ENCODE measurements at places on chromosomes 1 and 21.

- no peak for DNase-seq
Observed at GRCh38 chr1:199809311-199809710, 218.2 kb upstream of the NR5A2 start.

GRCh38 chr1:102834688-102835320 lies 273.5 kb downstream of the COL11A1 start:
- DNase-seq: no peak

DNA sequence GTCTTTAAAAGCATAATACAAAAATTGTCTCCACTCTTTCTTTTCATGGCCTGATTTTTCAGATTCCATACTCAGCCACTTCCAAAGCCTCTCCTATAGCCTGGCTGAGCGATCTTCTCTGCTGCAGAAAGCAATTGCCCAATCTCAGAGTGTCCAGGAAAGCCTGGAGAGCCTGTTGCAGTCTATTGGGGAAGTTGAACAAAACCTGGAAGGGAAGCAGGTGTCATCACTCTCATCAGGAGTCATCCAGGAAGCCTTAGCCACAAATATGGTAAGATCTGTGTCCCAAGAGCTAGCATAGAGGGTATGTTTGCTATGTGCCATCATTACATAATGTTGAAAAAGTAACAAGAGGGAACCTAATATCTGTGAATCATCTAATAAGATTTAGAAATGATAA lies 130.7 kb upstream of the BMP8A start:
- no peak for DNase-seq

GRCh38 chr1:17121881-17122280 lies 2.6 kb upstream of the PADI2 start:
- no peak for DNase-seq

GRCh38 chr1:55334160-55334559 lies 119.0 kb upstream of the USP24 start:
- no peak for DNase-seq

- no peak for DNase-seq
Observed at GRCh38 chr1:9028921-9029705, 2.9 kb upstream of the SLC2A7 start.

- peak; percentile 55 for DNase-seq
Observed at GRCh38 chr1:30790850-30791778, 33.5 kb upstream of the LAPTM5 start.

DNA sequence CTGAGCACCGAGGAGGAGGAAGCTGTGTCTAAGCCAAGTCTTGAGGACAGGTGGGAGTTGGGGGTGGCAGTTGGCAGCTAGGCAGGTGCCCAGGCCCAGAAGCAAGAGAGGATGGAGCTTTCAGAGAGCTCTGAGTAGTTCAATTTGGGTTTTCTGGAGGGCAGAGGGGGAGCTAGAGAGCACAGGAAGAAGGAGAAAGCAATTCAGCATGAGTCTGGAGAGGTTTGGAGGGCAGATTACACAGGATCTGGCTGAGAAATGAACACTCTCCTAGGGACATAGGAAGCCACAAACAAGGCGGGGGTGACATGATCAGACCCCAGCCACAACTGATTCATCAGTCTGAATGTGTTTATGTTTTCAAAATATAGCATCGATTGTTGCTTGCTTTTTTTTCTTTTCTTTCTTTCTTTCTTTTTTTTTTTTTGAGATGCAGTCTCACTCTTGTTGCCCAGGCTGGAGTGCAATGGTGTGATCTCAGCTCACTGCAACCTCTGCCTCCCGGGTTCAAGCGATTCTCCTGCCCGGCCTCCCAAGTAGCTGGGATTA lies 23.8 kb downstream of the PTPRF start:
- no peak for DNase-seq

GRCh38 chr21:45161038-45161945 lies 86.9 kb downstream of the ADARB1 start:
- DNase-seq: no peak

DNA sequence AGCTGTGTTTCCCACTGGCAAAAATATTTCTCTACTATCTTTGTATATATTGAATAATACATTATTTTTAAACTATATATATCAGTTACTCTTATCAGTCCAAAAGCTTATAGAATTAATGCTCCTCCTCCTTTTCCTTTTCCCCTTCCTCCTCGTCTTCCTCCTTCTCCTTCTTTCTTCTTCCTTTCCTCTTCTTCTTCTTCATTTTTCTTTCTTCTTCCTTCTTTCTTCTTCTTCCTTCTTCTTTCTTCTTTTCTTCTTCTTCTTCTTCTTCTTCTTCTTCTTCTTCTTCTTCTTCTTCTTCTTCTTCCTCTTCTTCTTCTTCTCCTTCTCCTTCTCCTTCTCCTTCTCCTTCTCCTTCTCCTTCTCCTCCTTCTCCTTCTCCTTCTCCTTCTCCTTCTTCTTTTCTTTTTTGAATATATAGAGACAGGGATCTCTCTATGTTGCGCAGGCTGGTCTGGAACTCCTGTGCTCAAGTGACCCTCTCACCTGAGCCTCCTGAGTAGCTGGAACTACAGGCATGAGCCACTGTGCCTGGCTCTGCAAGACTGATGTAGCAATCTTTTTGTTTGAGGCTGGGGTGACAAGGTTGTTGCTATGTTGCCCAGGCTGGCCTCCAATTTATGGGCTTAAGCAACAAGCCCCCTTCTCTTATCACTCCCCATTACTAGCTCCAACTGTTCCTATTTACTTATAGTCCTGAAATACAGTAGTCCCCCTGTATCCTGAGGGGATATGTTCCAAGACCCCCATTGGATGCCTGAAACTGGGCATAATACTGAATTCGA lies 47.4 kb downstream of the MAGI3 start:
- no peak for DNase-seq

DNA sequence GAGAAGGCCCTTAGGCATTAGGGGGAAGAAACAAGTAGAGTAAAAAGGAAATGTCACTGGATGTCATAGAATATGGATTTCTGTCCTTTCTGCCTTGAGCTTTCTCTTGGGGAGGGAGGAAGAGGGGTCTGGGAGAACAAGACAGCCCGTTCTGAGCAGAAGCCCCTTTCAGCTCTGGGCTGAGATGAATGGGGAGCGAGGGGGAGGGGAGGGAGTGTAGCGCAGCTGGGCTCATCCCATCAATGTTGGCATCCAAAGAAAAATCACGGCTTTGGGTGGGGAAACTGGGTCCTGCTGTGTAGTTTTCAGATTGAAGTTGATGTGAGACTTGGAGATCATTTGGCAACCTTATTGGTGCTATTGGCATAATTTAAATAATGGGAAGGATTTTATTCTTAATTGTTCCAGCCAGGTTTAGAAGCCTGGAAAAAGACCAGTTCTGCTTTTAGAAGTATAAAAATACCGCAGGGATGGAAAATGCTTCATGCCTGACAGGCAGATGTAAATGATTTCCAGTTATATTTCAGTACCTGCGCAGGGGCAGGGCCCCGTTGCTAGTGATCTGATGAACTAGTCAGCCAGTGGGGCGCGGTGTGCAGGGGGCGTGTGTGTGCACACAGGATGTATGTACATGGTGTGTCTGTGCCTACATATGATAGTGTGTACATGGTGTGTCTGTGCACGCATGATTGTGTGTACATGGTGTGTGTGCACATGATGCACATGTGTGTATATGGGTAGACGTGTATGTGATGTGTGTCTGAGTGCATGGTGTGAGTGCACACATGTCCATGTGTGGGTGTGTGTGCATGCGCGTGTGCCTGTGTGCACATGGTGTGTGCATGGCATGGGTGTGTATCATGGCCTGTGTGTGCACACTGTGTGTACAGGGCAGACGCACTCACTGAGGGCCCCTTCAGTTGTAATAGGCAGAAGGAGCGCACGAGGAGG lies 36.0 kb downstream of the ABCG1 start:
- DNase-seq: no peak

DNA sequence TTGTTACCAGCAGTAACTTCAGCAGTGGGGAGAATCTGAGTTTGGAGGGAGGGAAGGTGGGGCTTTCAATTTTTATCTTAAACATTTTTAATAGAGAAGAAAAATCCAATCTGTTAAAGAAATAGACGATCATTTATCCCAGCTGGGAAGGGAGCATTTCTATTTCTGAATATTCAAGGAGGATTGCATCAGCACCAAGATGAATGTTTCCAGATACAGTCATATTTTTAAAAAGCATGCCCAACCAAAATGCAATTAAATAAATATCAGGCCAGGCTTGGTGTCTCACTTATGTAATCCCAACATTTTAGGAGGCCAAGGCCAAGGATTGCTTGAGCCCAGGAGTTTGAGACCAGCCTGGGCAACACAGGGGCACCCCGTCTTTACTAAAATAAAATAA lies 1.7 kb upstream of the ATP1A4 start:
- DNase-seq: no peak

DNA sequence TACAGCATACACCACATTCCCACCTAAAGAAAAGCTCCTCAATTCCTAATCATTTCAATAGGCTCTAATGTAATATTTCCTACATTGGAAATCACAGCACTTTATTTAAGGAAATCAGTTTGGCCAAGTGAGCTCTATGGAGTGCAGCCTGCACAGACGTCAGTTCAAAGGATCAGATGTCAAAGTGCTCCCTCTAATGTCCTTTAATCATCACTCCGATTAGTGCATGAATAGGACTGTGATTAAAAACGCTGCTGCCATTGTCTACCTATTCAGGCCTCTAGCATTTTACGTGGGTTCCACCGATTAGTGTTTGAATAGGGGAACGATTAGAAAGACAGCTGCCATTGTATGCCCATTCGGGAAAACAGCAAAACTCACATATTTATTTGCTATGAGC lies 50.2 kb downstream of the DPYD start:
- DNase-seq: no peak

DNA sequence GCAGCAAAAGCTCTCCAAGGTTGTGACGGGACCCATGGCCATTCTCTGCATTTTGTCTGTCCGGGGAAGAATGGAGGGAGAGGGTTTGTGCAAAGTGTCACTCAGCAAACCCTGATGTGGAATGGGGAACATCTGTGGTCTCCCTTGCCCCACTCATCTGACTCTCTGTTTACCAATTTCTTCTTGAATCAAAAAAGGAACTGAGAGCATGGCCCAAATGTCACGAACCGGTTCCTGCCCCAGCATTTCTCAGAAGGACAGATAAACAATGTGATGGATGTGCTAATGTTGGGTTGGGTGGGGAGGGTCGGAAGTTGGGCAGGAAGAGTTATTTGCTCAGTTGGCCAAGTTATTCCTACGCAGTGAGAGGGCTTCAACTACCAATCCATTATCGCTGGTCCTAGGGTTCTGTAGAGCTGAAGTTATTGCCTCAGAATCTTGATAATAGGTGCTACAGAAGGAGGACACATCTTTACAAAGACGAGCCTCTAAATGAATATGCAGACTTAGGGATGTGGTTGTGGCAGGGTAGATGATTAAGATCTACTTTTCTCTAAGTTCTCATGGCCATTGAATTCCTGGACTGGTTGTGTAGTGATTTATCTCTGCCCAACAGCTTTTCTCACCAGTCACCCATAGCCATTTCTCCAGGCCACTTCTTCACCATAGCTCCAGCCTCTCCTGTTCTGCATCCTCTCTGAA lies 9.6 kb upstream of the DUSP12 start:
- DNase-seq: peak; percentile 53

- no peak for DNase-seq
Observed at GRCh38 chr21:35072960-35073359, 23.9 kb upstream of the RUNX1 start.

DNA sequence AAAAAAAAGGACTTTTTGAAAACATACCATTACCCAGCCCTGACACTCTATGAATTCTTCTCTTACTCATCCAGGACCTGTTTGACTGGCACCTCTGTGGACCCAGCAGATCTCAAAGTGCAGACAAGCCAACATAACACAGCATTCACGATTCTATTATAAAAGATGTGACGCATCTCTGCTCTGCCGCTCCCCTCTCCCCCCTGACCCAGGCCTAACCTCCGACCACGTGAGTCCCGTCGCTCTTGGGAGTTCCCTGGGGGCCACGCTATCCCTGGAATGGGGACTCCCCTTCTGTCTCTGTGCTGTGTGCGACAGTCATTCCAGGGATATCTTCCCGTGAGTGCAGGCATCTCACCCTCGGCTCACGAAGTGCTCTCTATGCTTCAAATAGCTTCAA lies 21.1 kb downstream of the LRRC38 start:
- no peak for DNase-seq

GRCh38 chr1:17120962-17121837 lies 1.9 kb upstream of the PADI2 start:
- no peak for DNase-seq

GRCh38 chr1:160540859-160541233 lies 17.8 kb upstream of the SLAMF6 start:
- DNase-seq: no peak

DNA sequence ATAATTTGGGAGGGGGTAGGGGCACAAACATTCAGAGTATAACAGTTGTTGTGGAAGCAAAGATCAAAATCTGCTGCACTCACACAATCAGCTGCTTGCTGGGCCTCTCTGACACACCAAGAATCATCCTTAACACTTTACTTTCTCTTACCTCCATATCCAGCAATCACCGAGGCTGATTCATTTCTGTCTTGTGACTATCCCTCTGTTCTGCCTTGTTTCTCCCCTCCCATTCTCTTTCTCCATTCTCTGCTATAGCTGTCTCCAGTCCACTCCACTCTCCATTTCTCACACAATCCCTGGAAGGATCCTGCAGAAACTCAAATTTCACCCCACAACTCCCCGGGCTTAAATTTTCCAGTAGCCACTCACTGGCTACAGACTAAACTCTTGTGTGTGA lies 91.8 kb upstream of the NGF start:
- DNase-seq: no peak

DNA sequence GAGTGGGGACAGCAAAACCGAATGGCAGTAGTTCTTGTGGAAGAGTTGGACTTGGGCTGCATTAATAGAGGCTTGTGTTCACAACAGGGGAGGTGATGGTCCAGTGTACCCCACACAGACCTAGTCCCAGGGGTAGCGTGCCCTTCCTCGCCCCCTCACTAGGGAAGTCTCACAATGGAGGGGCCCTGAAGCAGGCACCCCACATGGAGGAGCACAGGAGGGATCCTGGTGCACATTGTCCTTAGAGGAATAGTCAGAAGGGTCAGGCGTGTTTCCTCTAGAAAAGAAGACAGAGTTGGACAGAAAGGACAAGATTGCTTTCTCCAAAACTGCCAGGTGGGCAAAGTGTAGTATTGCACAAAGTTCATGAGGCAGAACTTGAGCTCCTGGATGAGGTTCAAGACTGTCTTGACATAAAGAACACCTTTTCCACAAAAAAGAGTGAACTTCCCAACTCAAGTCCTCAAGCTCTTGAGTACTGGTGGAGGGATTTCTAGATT lies 23.3 kb downstream of the ETNK2 start:
- no peak for DNase-seq

DNA sequence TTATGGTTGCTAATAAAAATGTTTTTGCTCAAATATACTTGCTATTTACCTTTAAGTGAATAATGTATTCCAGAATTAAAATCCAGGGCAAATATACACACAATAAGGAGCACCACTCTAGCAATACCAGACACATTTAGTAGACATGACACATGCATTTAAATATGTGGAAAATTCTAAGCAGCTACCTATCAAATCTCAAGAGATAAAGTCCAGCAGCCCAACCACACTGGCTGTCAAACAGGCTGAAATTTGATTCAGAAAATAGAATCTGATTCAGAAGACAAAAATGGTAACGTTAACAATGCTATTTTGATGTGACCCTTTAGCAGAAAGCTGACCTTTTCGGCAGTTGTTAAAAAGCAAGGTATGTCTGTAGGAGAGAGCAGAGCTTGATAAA lies 42.3 kb downstream of the PLEKHO1 start:
- DNase-seq: no peak

Measured in T-helper 2 cell (primary cell).